CD4-positive, alpha-beta T cell (primary cell): ENCODE measurements at places on chromosomes 2 and 18. TPM values are rescaled to one million over a fixed set of nuclear protein-coding genes. Genes with fewer than 3 reads are reported as not detected.

GRCh38 chr2:54862229-54862628 is 138.8 kb downstream of the EML6 start:
- H3K27me3 ChIP-seq, result no peaks in the 10 kb centered on the region
- DNase-seq, result no peak

- no peaks in the 10 kb centered on the region for H3K27me3 ChIP-seq
- H3K4me3 ChIP-seq, result no peak overlapping the region
- peaks cover 63% of the 10 kb centered on the region for H3K4me1 ChIP-seq
- no peak for DNase-seq
These were observed 13.6 kb downstream of the B3GNT2 start for GRCh38 chr2:62209427-62209991.

- H3K4me3 ChIP-seq, result no peak overlapping the region
- no peaks in the 10 kb centered on the region for H3K27me3 ChIP-seq
- DNase-seq, result no peak
These were observed 29.8 kb downstream of the CDC42EP3 start for GRCh38 chr2:37641582-37642171.

GRCh38 chr2:67564076-67564475 is 166.9 kb downstream of the ETAA1 start:
- no peak overlapping the region for H3K4me3 ChIP-seq
- no peak overlapping the region for H3K27ac ChIP-seq
- no peaks in the 10 kb centered on the region for H3K27me3 ChIP-seq
- no peak for DNase-seq
- H3K4me1 ChIP-seq, result no peaks in the 10 kb centered on the region

- no peak for DNase-seq
- H3K4me1 ChIP-seq, result no peaks in the 10 kb centered on the region
- no peak overlapping the region for H3K27ac ChIP-seq
These were observed 69.6 kb downstream of the ETAA1 start for GRCh38 chr2:67466734-67467133.

GRCh38 chr2:134574611-134575330 is 144.0 kb downstream of the TMEM163 start:
- H3K27me3 ChIP-seq, result no peaks in the 10 kb centered on the region
- no peak for DNase-seq
- no peaks in the 10 kb centered on the region for H3K36me3 ChIP-seq
- no peak overlapping the region for H3K4me3 ChIP-seq

DNA sequence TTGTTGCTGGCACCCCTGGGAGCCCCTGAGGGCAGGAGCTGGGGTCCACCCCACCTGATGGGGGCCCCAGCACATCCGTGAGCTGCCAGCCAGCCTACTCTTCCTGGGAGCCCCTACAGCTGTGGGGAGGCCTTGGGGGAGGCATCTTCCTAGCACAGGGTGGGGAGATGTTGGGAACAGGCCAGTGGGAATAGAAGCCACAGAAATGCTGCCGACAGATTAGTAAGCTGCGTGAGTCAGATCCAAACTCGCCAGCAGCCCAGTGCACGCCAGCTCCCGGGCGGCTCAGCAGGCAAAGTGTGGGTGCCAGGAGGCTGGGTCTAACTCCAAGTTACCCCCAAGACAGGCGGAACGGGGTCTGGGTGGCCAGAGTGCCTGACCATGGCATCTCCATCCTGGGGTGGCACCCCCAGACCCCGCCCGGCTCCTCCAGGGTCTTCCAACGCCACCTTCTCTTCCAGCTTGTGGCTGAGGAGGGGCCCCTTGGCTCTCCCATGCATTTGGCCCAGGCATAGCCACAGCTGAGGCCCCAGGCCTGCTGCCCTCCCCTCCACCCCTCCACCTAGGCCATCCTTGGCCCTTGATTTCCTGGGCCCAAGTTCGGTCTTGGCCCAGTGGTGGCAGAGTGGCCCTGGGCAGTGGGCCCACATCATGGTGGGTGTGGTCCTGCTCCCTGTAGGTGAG is 15.3 kb downstream of the CROCC2 start:
- H3K27ac ChIP-seq, result no peak overlapping the region
- H3K27me3 ChIP-seq, result peaks cover 6% of the 10 kb centered on the region
- DNase-seq, result no peak

DNA sequence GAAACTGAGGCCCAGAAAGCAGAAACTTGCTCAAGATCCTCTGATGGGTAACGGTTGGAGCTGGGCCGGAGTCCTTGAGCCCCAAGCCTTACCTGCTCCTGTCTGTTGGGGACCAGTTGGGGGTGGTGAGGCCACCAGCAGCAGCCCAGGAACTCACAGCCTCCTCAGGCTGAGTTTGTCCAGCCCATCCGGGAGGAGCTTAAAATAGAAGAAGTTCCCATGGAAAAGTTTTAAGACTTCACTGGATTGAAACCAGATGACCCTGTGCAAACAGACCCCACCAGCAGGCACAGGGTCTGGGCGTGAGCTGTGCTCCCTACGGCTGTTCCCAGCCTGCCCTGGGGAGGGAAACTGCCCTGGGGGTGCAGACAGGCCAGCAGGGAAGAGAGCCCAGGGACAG is 40.6 kb upstream of the FOSL2 start:
- no peak overlapping the region for H3K27ac ChIP-seq
- H3K27me3 ChIP-seq, result no peaks in the 10 kb centered on the region
- H3K4me3 ChIP-seq, result no peak overlapping the region

Gene ASB3
- 34.3 TPM for total RNA-seq
